ENCODE measurements at places on chromosomes 12 and 14. TPM values are rescaled to one million over a fixed set of nuclear protein-coding genes. Genes with fewer than 3 reads are reported as not detected.

PTPN11 gene
- total RNA-seq: 96.8 TPM

KRT86 gene
- 1.1 TPM for total RNA-seq

TMPRSS12 gene
- total RNA-seq: not detected

SP7 gene
- total RNA-seq: not detected

OAS1 gene
- total RNA-seq: 27.9 TPM

DCN gene
- 387 TPM for total RNA-seq

RPS6KL1 gene
- 18.6 TPM for total RNA-seq

- DNase-seq: no peak
Observed at GRCh38 chr12:77940011-77940423, 109.3 kb downstream of the NAV3 start.

- DNase-seq: no peak
Observed at GRCh38 chr14:95516554-95517181, at the start of gene SYNE3. SYNE3 (minus strand) TSS chr14:95516650; CDS start chr14:95475821, 40,829 bp downstream.

DNA sequence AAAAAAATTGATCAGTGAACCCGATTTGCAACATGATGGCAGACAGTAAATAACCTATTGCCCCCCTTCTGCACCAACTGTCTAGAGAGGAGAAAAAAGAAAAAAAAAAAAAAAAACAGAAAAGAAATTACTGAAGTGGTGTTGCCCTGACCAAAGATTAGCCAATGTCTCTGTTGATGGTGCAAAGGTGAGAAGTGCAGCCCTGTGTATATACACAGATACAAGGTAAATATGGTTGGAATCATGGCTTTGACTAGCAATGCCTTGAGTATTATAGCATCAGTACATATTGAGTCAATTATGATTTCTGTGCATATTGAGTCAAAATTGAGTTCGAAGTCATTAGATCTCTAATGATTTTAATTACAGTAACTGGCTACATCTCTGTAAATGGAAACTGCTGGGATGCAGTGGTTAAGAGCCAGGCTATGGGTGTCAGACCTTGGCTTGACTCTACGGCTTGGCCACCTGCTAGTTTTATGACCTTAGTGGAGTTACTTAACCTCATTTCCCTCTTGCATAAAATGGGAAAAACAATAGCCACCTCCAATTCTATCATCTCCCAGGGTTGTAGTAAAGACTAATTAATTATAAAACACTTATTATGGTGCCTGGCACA is 51.0 kb downstream of the EGLN3 start:
- no peak for DNase-seq

DNA sequence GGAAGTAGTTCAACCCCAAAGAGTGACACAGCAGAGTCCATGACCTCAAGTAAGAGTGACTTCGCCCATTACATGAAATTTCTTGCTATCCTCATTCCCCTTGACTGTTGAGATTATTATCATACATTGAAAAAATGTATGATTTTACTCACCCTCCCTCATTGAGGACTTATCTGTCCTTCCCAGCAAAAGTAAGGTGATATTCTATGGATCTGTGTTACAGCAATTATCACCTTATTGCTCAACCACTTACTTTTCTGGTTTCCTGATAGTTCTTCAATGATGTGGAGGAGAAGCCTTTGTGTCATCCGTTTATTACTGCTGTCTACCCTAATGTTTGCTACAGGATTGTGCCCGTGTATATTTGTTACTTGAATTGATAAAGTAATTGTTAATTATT is 306.2 kb downstream of the TRHDE start:
- no peak for DNase-seq

- no peak for DNase-seq
Observed at GRCh38 chr12:2836574-2836973, 1.7 kb upstream of the NRIP2 start.

GRCh38 chr12:106897981-106898901 is 57.5 kb upstream of the TMEM263 start:
- DNase-seq: no peak

GRCh38 chr14:88470542-88471440 is 84.0 kb downstream of the PTPN21 start:
- DNase-seq: no peak

DNA sequence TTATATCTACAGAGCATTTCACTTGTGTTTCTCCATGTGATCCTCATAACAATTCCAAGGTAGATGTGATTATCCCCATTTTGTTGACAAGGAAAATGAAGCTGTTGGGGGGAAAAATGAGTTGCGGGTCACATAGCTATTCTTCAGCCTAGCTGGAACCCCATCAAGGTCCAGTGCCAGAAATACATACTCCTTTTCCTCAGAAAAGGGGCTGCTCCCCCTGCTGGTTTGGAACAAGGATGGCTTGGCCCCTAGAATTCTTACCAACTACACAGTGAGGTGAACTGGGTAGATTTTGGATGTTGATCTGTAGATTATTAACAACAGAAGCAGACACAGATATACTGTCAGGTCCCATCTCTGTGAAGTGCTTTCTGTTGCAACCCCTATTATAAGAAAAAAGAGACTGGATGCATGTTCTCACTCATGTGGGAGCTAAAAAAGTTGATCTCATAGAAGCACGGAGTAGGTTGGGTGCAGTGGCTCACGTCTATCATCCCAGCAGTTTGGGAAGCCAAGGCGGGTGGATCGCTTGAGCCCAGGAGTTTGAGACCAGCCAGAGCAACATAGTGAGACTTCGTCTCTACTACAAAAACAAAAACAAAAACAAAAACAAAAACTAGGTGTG is 8.9 kb downstream of the IKZF4 start:
- peak; percentile 38 for DNase-seq

- DNase-seq: no peak
Observed at GRCh38 chr12:103523771-103524170, 28.0 kb upstream of the C12orf42 start.

DNA sequence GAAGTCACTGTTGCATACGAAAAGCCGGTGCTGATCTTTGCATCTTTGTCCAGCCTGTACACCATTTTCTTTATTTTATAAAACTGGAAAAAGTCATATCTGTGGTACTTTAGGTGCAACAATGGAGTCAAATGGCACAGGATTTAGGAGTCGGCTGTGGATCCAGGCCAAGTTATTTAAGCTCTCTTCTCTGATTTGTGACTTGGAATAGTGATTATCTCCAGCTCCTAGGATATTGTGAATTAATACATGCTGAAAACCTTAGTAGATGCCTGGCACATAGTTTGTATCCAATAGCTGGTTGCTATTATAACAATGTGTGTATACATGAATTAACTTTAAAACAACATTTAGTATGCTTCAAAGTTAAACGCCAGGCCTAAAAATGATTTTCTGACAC is 6.2 kb upstream of the CCER1 start:
- no peak for DNase-seq

Measured in mucosa of gallbladder (tissue), 1 donor.